ENCODE measurements at places on chromosomes 1 and 21.

GRCh38 chr1:167509587-167509986 lies 8.7 kb downstream of the CD247 start:
- DNase-seq, result no peak

- DNase-seq, result no peak
Measured at GRCh38 chr1:80593197-80593596, 1207.5 kb upstream of the ADGRL2 start.

GRCh38 chr21:39632796-39633442 lies 20.2 kb downstream of the B3GALT5 start:
- no peak for DNase-seq

DNA sequence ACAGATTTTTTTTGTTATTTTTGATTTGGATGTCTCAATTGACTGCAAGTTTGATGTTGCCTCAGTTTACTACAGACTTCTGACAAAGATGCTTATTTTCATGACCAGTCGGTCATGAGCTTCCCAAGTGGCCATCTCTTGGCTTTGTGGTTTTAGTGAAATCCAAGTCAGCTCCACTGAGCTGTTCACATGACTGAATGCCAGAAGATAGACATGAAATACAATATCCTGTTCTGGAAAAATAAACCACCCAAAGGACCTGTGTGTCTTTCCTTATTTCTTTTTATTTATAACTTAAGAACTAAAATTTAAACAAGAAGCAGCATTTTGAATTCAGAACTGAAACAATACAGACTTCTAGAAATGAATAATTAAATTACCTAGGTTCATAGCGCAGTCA lies 89.3 kb downstream of the HMCN1 start:
- no peak for DNase-seq

DNA sequence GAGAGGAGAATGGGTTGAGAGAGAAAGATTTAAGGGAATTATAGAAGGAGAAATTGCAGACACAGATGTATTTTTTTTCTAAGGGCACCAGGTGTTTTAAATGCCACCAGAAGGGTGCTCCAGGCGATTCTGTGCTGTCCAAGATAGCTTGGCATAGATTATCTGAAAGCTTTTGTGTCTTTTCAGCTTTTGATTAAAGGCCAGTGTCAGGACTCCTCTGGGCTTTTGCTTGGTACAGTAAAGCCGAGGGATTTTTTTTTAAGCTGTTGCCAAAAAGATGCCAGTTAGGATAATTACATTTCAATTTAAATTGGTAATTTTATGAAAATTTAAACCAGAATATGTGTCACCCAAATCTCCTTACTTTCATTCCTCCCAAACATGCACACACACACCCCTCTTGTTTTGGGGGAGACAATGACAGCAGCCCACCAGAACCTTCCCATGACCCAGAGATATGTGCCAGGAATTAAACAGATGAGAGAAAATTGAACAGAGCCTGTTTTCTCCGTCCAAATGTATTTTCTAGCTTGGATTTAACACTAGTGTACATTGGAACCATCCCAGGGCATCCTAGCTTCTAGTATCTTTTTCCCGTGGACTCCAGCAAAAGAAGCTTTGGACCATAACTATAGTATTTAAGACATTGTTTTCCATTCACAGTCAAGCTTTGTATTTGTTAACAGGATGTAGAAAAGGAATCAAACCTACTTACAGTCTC lies 670.7 kb upstream of the CXADR start:
- DNase-seq, result no peak

- DNase-seq, result no peak
Measured at GRCh38 chr1:150365941-150366340, 2.0 kb downstream of the RPRD2 start.

DNA sequence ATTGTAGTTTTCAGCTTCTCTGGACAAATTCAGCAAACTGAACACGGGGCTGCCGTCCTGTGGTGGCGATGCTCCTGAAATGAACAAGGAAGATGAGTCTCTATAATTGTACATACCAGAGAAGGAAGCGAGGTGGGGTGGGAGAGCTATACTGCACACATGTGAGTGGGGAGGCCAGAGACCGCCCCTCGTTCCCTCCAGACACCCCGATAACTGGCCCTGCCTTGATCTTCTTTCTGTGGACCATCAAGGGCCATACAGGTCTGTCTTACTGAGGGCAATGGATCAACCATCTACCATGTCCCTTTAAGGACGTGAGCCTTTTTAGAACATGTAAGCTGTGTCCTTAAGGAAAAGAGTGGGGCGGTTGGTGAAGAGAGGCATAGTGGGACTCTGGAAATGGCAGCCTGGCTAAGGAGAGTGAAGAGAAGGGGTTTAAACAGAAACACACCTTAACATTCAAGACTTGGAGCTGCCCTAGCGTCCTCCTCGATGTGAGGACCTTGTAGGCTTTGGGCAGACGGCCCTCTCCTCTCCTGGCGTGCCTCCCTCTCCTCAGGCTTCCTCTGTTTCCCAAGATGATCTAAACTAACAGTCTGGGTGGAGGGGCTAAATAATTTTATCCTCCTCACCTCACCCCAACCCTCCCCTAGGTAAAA lies 5.8 kb downstream of the PLEKHO1 start:
- DNase-seq, result no peak

DNA sequence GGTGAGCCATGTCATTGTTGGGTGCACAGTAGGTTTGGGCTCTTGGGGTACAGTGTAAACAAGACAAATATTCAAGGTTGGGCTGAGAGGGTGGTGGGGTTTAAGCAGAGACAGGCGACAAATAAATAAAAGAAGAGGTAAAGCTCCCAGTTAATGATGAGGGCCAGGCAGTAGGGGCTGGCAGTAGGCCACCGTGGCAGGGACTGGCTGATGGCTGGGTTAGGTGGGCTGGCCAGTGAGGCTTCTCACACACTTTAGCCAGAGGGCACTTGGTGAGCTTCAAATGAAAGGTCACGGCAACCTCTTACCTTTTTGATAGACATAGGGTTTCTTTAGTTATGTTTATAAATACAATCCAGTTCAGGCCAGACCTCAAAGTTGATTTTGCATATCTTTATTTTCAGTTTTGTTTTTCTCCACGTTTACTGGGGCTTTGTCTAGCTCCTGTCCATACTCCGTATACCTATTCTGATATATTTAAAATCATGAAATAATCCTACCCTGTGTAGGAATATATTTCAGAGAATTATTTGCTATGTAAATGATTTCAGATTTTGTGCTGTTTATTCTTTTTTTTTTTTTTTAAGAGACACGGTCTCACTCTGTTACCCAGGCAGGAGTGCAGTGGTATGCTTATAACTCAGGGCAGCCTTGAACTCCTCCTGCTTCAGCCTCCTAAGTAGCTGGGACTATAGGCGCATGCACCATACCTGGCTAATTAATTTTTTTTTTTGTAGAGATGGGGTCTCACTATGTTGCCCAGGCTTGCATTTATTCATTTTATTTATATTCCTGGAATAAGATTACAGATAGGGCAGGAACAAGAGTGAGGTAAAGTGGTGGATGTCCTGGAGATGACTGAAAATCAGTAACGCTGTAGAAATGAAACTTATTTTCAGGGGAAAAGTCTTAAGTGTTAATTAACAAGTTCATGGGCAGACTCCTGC lies 122.7 kb downstream of the RYR2 start:
- DNase-seq, result no peak

GRCh38 chr1:53967409-53968124 lies 21.4 kb downstream of the LRRC42 start:
- DNase-seq, result no peak

- DNase-seq, result no peak
Measured at GRCh38 chr21:45301521-45302081, 13.9 kb upstream of the POFUT2 start.

GRCh38 chr1:116987256-116987555 lies 14.4 kb upstream of the CD101 start:
- no peak for DNase-seq

DNA sequence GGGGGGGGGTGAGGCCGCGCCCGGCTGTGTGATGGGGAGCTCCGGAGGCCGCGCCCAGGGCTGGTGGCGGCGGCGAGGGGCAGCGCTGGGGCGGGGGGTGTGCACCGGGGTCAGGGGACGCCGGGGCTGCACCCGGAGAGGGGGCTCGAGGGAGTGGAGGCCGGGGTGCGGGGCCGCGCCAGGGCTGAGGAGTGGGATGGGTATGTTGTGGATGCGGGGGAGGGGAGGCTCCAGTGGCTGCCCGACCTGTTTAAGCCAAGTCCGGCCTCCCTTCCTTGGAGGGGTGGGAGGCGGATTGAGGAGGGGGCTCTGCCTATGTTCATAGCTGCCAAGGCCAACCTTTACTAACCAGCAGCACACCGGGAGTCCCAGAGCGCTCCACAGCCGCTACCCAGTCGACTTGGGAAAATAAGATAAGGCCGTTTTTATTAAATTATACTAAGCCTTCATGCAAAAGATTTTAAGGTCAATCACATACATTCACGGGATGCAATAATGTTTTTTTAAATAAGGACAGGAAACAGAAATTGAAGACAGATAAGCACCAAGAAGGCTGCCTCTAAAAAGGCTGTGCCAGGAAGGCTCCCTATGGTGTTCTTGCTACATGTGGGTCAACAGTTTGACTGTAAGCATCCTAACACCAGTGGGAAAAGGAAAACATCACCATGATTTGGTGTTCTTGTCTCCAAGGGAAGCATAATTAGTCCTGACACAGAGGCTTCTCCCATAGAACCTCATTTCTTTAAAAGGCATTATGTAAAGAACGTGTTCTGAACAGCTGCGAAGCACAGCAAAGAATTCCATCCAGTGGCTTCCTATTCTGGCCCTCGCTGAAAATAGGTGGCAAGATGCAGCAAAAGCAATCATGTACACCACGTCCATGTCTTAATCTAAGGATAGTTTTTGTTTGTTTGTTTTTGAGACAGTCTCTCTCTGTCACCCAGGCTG lies 626 bp upstream of the HLCS start:
- DNase-seq, result no peak

GRCh38 chr1:15476927-15477326 lies 1.0 kb downstream of the CELA2B start:
- DNase-seq, result no peak

GRCh38 chr1:19354531-19354981 lies 42.4 kb downstream of the SLC66A1 start:
- peak; percentile 94 for DNase-seq

DNA sequence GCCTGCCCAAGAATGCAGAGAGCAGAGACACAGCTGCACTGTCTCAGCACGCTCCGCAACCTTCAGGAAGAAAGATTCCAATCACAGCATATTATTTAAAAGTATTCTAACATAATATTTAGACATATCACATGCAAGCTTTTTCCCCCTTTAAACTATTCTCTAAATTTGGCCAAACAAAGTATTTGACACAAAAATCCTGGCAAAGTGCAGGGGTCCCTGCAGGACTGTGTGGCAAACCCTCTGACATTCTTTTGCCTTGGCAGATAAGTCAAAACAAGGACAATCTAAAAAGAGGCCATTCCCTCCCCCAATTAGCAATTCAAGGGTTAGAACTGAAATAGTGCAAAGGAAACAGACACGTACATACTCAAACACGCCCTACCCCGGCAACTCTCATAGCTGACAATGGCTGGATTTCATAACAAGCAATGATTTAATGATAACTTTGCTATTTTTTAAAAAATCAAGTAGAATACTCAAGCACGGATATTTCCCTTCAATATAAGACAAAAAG lies 225.3 kb downstream of the MRPL39 start:
- DNase-seq, result no peak

GRCh38 chr1:234120327-234120944 lies 216.0 kb downstream of the SLC35F3 start:
- DNase-seq, result no peak

- DNase-seq, result no peak
Measured at GRCh38 chr21:35587841-35588380, 472.4 kb downstream of the SETD4 start.

DNA sequence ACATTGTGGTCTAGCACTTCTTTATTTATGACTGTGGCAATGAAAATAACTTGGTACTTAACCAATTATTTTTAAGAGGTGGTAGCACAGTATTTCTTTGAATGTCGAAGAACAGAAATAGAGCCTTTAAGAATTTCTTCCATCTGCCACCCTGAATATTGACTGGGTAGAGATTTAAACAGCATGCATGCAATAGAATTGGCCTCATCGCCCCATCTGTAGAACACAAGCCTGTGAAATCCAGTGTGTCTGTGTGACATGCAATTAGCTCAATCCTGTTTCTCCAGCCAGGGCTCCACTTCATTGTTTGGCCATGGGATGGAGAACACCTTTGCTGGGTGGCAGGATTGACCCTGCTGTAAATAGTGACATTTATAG lies 17.1 kb upstream of the KLHDC8A start:
- DNase-seq, result peak; percentile 62

DNA sequence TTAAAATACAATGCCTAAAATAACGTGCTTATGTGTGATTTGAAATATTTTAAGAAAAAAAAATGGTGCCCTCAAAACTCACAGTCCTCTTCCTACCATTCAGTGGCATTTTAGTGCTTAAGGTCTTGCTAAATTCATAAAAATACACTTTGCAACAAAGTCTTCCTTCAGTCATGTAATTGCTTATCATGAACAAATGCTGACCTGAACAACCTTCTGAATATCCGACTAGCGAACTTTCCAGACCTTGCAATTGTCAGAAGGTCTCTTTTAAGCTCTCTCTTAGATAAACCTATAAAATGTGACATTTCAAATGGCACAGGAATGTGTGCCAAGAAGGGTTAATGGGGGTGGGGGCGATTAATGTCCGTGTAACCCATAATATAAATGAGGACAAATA lies 858 bp downstream of the BRINP3 start:
- DNase-seq, result no peak

DNA sequence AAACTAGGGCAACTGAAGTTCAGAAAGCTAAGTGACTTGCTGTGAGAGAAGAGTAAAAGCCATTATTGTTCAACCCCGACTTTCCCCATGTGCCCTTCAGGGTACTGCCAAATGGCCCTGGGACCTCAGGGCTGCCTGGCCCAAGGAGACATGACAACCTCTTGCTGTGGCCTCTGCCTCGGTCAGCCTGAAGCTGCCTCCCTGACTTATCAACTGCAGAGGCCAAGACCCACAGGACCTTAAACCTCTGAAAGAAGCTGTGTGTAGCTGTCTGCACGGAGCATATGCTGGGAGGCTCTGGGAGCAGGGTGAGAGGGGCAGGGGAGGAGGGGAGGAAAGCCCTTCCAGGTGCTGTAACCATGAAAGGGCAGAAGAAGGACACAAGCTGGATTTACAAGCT lies 35.9 kb downstream of the HMGB4 start:
- no peak for DNase-seq

DNA sequence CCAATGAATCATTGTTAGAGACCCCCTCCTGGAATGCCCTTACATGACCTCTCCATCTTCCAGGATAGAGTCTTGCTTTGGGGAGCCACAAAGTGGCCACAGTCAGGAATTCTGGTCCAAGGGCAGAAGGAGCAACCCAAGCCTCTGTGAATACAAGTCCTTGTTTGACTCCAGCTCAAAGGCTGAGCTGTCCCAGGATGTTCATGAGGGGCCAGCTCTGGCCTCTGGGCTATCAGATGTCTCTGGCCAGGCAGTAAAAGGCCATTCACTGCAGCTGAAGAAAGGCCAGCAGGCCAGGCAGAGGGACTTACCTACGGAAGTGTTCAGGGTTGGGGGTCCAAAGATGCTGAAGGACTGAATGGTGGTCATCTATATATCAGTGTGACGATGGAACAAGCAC lies 98.3 kb upstream of the IPO9 start:
- DNase-seq, result no peak

- no peak for DNase-seq
Measured at GRCh38 chr1:190067592-190067991, 410.1 kb downstream of the BRINP3 start.

Data from NCI-H2029 treated with DMSO at 0.1 percent for 48 hours (cell line).